ENCODE measurements at places on chromosomes 2 and 18. TPM values are rescaled to one million over a fixed set of nuclear protein-coding genes. Genes with fewer than 3 reads are reported as not detected.

The FLACC1 gene
- 1.8 TPM for total RNA-seq

The CMPK2 gene
- 0.51 TPM for total RNA-seq

The GPR39 gene
- total RNA-seq: 0.59 TPM

The CRYBA2 gene
- total RNA-seq: not detected

The LRP1B gene
- 0.05 TPM for total RNA-seq

The DIPK1C gene
- not detected for total RNA-seq

The NOSTRIN gene
- total RNA-seq: not detected

The MYOM1 gene
- total RNA-seq: 120 TPM

The UGT1A8 gene
- not detected for total RNA-seq

The KLHL14 gene
- not detected for total RNA-seq

The SERPINB8 gene
- 5.7 TPM for total RNA-seq

The MZT2A gene
- total RNA-seq: 35.5 TPM

The LYPD6 gene
- 2.4 TPM for total RNA-seq

The HOXD12 gene
- total RNA-seq: not detected

The SLC4A5 gene
- total RNA-seq: 2.0 TPM

The FER1L5 gene
- total RNA-seq: not detected

GRCh38 chr2:143237146-143237777 is 108.0 kb downstream of the ARHGAP15 start:
- no peak for DNase-seq

- no peak for DNase-seq
Measured at GRCh38 chr2:209348433-209348832, 75.4 kb upstream of the MAP2 start.

GRCh38 chr2:16081316-16082200 is 141.2 kb downstream of the MYCN start:
- no peak for DNase-seq

- DNase-seq: no peak
Measured at GRCh38 chr2:226993171-226993570, 157.3 kb downstream of the RHBDD1 start.

DNA sequence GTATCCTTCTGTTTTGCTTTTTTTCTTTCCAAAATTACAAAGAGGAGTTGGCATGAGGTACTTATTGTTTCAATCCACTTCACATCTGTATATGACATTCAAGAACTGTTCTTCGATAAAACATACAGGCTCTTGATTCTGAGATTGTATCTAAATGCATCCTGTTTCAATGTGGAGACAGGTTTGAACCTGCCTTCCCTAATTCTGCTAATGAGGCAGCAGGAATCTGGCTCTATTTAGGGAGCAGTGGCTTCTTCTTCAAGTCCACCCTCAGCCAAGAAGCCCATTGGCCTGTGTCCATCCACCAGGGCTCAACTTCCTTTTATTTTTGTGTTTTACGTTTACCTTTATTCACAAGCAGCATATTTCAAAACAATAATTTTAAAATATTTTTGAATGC is 84.8 kb upstream of the PIK3C3 start:
- no peak for DNase-seq

- DNase-seq: no peak
Measured at GRCh38 chr2:207085110-207085509, 80.6 kb downstream of the KLF7 start.

GRCh38 chr18:395456-396250 is 104.8 kb downstream of the COLEC12 start:
- no peak for DNase-seq

- no peak for DNase-seq
Measured at GRCh38 chr2:233448220-233448559, 93.9 kb downstream of the DGKD start.

DNA sequence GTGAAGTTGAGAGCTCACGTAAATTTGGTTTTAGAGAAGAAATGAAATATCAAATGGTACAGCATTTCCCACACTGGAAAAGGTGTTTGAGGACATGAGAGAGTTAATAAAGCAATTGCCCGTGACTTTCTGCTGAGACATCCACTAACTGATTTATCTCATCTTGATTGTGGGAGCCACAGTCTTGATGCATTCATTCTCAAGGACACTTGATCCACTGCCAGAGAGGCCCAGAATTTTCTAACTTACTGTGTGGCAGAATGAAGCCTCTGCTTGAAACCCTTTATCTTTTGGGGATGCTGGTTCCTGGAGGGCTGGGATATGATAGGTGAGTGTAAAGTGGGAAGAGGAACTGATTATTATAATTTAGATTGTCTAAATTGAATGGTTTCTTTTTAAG is at the start of gene CPO:
CPO (plus strand) TSS at position 179 of the 400 bp plus-strand sequence; CDS start at position 261, 82 bp downstream.
- no peak for DNase-seq

DNA sequence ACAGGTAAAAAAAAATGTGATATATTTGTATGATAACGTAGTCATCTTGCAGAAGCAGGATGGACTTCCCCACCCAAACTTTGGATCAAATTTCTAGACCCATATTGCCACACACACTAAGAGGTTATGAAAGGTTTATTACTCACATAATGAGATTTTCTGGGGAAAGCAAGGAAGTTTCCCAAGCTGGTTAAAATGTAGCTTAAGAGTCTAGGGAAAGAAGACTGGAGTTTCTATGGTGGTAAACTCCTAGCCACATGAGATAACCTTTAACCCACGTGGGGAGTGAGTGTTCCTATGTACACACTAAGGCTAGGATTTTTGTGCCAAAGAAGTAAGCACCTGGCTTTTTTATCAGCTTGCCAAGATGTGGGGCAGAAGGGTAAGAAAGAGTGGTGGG is 335.7 kb upstream of the UBE2E3 start:
- no peak for DNase-seq

GRCh38 chr2:207467716-207468347 is 61.9 kb upstream of the CREB1 start:
- peak; percentile 42 for DNase-seq

DNA sequence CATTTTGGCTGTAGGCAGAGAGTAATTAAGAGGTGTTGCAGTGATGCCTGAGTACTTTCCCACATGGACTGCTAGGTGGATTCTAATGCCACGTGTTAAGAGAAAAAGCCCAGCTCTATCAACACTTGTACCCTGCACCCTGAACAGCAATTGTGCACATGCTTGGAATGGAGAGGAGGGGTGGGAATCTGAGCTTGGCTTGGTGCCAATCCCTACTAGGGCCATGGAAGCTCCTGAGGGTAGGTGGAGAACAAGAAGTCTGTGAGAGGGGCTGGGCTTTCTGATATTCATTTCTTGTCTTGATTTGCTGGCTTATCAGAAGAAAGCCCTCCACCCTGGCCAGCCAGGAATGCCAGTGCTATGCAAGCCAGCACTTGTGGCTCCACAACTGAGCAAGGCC is 292.2 kb downstream of the KCNS3 start:
- DNase-seq: no peak

DNA sequence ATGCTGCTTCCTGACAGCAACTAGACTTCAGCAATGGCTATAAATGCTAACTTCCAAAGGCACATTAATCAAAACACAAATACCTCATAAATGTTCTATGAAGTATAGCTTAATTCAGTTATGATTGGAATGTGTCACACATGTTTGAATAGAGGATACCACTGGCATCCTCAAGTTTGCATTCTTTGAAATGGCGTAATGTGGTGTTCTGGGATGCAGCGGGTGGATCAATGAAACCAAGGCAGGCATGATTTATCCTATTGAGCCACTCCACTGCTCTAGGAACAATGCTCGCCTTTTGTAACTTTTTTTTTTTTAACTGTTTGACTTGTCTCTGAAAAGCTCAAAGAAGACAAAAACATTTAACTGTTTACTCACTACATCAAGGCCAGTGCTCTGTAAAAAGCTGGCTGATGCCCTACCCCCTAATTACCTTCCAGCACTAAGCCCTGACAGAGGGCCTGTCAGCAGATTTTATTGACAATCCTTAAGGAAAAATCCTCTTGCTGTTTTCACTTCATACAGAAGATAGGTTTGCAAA is 278.8 kb upstream of the SESTD1 start:
- no peak for DNase-seq

DNA sequence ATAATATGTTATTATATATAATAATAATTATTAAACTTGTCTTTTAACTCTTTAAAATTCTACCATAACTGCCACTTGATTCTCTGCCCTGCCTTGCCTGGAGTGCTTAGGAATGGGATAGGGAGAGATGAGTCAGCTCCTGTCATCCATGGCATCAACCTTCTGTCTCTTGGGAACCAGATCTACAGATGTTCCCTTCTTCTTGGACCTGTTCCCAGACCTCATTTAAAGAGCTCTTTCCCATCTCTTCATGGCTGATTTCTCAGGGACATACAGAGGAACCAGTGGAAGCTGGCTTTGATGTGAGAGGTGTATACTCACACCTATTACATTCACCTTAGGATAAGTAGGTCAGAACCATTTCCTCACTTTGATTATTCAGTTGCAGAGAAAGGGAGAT is 155.3 kb upstream of the MYO3B start:
- peak; percentile 87 for DNase-seq

DNA sequence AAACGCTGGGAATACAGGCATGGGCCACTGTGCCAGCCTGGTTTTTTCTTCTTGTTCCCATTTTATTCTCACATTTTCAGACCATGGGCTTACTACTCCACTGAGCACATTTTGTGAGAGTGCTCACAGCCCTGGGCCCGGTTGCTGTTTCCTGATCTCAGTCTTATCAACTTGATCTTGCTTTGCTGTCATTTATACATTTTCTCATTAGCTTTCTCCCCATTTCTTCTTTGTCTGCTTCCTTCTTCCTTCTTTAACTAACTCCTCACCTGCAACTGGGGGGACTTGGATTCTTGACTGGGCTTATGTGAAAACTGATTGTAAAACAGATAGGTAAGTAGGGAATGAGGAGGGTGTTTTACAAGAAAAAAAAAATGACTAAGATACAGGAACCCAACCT is 117.3 kb downstream of the PLB1 start:
- no peak for DNase-seq

GRCh38 chr2:33526132-33526531 is 49.7 kb downstream of the RASGRP3 start:
- no peak for DNase-seq

GRCh38 chr2:20562540-20563225 is 88.2 kb downstream of the HS1BP3 start:
- peak; percentile 48 for DNase-seq

DNA sequence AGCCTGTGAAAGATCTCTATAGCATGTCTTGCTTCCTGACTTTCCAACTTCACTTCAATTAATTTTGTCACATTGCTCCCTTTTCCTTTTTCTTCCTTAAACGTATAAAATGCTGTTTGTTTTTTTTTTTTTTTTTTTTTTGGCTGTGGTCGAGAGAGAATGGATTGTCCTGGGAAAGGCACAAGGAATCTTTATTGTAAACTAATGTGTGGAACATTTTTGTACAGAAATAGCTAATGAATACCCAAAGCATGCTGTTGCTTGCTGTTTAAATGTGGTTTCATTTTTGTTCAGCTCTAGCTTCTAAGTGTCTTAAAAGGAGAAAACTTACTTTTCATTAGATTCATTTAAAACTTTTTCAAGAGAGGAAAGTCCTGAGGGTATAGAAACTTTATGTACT is 105.5 kb downstream of the GPD2 start:
- DNase-seq: no peak

- no peak for DNase-seq
Measured at GRCh38 chr2:31251851-31252250, 17.9 kb downstream of the EHD3 start.

DNA sequence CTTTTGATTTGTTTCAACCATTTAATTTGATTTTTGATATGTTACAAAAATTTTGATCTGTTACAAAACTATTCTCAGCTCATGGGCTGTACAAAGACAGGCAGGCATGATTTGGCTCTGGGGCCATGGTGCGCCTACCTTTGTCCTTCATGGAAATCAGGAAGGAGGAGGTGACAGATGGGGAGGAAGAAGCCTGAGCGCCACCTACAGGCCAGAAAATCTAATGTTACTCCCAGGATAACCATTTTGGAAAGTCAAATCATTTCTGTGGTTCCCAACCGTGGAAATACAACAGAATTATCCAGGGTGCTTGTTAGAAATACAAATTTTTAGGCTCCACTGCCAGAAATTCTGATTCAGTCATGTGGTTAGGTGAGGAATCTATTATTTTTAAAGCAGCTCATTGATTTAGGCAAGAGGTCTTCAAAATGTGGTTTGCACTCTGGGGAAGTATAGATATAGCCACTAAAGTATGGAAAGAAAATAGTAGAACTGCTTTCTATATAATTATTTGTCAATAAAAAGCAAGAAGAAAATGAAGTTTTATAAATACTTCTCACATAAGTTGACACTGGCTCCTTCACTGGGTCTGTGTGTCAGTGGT is 93.9 kb downstream of the EVA1A start:
- peak; percentile 41 for DNase-seq

DNA sequence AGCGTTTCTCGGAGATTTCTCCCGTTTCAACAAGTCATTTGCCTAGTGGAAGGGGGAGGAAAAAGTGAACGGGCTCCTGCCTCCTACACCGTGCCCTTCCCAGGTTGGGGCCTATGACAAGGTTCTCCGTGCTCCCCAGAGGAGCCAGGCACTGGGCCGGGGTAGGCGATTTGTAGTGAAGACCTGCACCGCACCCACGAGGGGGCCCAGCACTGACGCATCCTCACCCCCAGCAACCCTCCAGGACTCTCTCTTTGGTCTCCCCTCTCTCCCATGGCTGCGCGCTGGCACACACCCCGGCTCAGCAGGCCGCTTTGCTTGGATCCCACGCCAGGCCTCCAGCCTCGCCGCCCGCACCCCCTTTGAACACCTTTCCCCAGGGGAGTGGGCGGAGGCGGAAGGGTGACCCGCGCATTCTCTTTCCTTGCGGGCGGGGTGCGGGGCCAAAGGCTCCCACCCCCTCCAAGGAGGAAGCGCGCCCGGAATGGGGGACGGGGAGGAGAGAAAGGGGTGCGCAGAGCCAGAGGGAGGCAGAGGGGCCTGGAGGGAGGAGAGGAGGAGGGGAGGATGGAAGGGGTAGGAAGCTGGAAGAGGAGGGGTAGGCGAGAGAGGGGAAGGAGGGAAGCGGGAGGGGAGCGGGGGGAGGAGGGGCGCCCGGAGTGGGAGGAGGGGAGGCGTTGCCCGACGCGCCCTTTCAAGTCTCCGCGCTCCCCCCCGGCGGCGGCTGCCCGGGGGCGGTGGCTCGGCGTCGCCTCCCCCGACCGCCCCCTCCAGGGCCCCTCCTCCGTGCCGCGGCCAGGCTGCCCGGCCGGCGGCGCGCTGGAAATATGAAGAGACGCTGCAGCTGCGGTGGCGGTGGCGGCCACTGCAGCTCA is at the start of gene APCDD1:
APCDD1 (plus strand) TSS at position 830 of the 875 bp plus-strand sequence. CDS start 347 bp downstream, outside the sequence.
- peak; percentile 52 for DNase-seq

DNA sequence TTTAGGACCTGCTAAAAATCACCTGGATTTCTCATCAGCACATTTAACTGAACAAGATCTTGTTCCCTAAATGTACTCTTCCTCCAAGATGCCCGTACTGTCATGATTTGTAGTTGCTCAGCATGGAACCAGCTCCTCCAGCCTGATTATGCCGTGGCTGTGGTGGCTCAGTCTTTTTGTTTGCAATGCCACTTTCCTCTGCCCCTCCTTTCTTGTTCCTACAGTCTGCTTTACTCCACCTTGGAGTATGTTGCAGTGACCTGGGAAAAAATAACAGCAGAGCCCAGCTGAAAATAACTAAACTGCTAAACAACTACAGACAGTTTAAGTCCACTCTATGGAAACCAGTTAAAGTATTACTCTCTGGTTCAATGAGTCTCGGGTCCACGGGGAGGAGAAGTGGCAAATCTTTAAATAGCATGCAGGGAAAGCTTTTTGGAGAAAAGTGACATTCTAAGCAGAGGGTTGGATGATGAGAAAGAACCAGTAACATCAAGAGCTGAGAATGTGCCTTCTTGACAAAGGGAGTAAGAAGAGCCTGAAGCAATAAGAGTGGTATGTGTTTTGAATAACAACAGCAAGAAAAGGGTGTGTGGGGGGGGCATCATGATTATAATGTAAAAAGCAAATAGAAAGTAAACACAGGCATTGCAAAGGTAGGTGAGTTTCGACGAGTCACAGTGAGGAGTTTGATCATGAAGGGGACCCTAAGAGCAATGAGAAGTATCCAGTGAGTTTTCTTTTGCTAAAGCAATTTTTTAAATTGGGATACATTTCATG is 225.7 kb downstream of the TMX3 start:
- no peak for DNase-seq
